ENCODE measurements at places on chromosomes 4 and X. TPM values are rescaled to one million over a fixed set of nuclear protein-coding genes. Genes with fewer than 3 reads are reported as not detected.

The HMGB3 gene
- 5.5 TPM for polyA plus RNA-seq

The TASL gene
- 39.3 TPM for polyA plus RNA-seq

The HTN3 gene
- not detected for polyA plus RNA-seq

The TMPRSS11A gene
- polyA plus RNA-seq = not detected

The GPRASP2 gene
- polyA plus RNA-seq = 0.74 TPM

The MCF2 gene
- polyA plus RNA-seq = not detected

The LEF1 gene
- 14.5 TPM for polyA plus RNA-seq

The ABCG2 gene
- not detected for polyA plus RNA-seq

The POLN gene
- 0.09 TPM for polyA plus RNA-seq

The GPC3 gene
- 0.10 TPM for polyA plus RNA-seq

The GSX2 gene
- 1.2 TPM for polyA plus RNA-seq

The PCDH11X gene
- polyA plus RNA-seq = not detected

The CLNK gene
- 2.6 TPM for polyA plus RNA-seq

The RASSF6 gene
- 10.8 TPM for polyA plus RNA-seq

The NDNF gene
- polyA plus RNA-seq = not detected

The AWAT2 gene
- not detected for polyA plus RNA-seq

The MRPS18C gene
- 65.6 TPM for polyA plus RNA-seq

The DOCK11 gene
- 22.3 TPM for polyA plus RNA-seq

The FGA gene
- not detected for polyA plus RNA-seq

The IGFBP7 gene
- not detected for polyA plus RNA-seq

The RIBC1 gene
- polyA plus RNA-seq = 0.78 TPM

Measured in IgD-negative memory B cell (primary cell).